ENCODE measurements at places on chromosomes 16 and 17.

- no peak for DNase-seq
Observed at GRCh38 chr17:35147375-35147905, at the start of gene UNC45B. Gene UNC45B (plus strand): TSS chr17:35147817. CDS start chr17:35148264, 447 bp downstream.

GRCh38 chr16:49491771-49492761 lies 118.5 kb downstream of the C16orf78 start:
- peak; percentile 55 for DNase-seq

GRCh38 chr16:82185012-82185411 lies 15.0 kb upstream of the MPHOSPH6 start:
- DNase-seq, result no peak

GRCh38 chr17:19290066-19290705 lies 53.0 kb downstream of the EPN2 start:
- peak; percentile 40 for DNase-seq

- DNase-seq, result peak; percentile 69
Observed at GRCh38 chr17:59637611-59638310, 18.1 kb downstream of the CLTC start.

DNA sequence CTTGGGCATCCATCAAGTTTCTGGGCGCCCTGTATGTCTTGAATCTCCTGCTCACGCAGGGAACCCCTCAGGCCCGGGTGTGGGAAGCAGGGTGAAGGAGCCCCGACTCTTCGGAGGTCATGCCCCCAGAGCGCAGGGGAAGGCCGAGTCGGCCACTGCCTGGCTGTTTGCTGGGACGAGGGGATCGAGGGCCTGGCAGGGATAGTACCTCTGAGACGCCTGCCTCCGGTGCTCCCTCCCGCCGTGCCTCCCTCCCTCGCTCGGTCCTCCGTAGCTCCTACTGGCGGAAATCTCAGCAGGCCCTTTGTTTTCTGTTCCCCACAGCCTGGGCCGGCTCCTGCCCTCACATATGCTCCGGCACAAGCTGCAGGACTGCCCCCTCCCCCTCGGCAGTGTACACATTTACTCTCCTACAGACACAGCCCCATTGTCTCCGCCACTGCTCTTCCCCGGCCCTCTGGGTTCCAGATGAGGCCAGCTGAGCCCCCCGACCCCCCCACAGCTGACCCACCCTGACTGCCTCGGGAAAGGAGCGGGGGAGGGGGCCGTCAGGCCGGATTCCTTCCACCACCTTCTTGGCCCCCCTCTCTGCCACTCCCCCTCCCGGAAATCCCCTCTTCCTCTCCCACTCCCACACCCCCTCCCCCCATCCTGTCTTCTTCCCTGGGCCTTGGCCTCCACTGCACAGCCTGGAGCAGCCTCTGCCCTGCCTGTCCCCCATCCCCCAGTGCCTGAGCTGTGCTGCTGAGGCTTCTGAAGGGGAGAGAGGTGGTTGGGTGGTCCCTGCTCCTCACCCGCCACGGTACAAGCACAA lies 1.4 kb downstream of the TRAF4 start:
- DNase-seq, result peak; percentile 46

DNA sequence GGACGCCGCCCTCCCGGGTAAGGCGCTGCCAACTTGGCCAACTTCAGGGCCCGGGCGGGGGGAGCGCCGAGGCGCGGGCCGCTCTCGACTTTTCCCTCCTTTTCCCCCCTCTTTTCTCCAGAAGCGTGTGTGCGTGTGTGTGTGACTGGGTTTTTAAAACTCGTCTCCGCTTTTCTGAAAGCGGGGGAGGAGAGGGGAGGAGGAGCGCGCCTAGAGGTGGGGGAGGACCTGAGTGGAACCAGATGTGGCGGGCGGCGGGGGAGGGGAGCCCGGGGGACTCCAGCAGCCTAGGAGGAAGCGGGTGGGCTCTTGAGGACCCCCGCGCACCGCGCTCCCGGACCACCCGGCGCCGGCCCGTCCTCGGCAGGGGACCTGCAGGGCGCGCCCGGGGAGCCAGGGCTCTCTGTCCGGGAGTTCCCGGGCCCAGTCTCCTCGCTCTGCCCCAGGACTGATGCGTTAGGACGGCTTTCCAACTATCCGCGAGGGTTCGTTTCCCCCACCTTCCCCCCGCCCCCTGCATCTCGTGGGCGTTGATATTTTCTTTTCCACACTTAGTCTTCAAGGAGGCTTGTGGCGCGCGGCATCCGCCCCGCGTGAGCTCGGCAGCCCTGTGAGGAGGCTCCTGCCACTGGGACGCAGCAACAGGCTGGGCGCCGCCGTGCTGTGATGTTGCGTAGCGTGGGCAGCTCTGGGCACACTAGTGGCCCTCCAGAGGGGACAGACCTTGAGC lies 599 bp downstream of the MRC2 start:
- DNase-seq, result peak; percentile 71

DNA sequence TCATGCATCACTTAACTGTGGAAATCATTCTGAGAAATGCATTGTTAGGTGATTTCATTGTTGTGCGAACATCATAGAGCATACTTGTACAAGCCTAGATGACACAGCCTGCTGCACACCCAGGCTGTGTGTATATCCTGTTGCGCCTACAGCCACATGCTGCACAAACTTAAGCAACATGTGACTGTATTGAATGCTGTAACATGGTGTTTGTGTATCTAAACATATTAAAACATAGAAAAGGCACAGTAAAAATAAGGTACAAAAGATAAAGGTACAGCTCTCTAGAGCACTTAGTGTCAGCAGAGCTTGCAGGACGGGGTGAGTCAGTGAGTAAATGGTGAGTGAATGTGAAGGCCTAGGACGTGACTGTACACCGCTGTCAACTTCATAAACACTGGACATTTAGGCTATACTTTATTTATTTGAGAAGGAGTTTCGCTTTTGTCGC lies 11.9 kb downstream of the FOXK2 start:
- no peak for DNase-seq

- DNase-seq, result no peak
Observed at GRCh38 chr17:83161298-83162034, 82.1 kb downstream of the METRNL start.

DNA sequence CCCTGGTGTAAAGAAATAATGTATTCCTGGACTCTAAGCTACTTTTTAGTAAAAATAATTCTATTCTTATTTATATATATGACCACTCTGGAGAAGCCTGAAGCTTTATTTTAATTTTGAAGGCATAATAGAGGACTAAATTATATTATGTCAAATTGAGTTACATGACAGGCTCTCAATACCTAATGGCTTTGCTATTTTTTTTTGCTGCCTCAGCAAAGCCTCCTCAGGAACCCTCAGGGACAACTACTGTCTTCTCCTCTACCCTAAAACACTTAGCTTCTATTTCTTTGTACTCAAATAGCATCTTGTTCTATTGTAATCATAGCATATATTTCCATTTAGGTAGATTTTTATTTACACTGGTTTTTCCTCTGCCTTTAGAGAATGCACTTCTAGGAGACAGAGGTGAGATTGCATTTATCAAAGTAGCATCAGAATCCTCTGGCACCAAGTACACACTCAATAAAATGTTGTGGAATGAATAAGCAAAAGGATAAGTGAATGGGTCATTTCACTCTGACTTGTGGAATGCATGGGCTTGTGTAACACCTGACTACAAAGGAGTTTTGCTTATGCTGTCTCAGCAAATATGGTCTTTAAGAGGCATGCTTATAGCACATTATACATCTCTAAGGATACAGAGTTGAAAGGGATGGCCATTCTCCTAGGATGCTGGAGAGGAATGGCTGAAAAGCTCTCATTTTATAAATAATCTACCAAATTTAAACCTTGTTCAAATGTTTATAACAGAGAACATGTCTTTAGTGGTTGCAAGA lies 605.2 kb downstream of the KCNJ2 start:
- DNase-seq, result no peak

GRCh38 chr17:69810326-69810965 lies 264.6 kb upstream of the KCNJ16 start:
- DNase-seq, result no peak

DNA sequence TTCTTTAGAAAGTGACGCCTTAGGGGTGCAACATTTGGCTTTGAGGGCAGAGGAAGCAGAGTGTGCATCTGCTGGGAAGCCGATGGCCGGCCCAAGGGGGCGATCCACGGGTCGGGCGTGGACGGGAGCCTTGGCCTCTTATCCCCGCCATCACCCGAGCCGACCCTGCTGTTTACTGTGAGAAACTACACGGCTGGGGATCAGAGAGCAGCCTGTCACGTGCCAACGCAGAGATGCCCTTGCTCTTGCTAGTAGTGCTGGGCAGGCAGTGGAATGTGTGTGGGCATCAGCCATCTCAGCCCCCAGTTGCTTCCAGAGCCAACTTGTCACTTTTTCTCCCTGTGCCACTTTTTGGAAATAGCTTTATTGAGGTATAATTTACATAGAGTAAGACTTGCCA lies 26.7 kb upstream of the ITGB4 start:
- no peak for DNase-seq

GRCh38 chr16:85166699-85167588 lies 54.7 kb upstream of the CIBAR2 start:
- no peak for DNase-seq

DNA sequence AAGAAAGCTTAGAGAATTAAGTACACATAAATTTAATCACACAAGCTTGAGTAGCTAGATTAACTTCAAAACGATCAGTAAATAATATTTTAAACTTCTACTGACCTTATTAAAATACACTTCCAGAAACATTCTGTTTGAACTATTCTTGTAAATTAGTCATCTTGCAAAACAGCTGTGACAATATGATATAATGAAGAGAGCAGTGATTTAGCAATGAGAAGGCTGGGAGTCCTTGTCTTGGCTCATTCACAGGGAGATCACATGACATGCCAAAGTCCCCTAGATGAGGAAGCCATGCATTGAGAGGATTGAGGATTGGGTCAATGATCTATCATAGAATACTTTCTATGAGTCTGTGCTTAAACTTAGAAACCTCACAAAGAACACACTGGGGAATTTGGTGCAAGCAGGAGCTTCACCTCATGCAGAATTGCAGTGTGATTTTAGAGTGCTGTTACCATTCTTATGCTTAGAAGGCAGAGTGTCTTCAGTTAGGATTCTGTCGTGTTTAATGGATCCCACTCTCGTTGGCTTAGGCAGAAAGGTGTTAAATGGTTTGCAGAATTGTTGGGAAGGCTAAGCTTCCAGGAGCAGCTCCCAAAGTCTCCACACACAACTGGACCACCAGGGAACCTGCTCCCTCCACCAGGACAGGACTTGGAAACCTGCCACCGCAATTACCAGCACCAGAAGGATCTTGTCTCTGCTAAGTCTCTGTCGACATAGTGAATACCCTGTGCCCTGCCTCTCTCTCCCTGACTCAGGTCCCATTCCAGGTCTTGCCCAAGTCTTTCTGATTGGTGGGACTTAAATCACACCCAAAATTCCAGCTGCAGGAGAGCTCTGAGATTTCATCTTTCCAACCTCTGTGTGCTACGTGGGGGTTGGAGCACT lies 87.1 kb downstream of the USP22 start:
- no peak for DNase-seq

DNA sequence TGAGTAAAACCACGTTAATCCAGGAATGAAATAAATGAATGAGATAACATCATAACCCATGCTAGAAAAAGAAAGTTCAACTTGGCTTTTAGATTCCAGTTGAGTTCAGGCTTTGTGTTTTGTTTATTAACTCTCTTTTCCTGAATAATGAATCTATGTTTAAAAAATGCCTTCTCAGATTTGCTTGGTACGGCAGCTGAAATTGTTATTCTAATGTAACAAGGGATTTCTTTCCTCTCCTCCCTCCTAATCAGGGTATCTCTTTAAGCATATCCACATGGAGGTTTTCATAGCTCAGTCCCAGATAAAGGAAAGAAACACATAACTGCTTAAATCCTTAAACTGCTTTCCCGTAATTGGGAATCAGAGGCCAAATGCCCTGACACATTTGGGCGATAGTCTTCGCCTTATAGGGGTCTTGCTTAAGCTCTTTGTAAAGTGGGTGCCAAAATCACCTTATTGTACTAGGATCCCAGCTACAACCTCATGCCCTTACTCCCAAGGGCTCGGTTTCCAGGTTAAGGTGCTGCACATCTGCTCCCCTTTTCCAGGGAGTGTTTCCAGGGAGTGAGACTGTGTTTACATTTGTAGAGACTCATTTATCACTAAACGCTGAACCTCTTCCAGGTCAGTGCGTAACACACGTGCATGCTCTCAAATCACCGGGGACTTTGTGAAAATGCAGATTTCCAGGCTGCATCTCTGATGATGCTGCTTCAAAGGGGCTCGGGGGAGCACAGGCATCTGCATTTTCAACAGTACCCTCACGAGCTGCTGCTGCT lies 142.8 kb upstream of the FOXF1 start:
- no peak for DNase-seq

GRCh38 chr17:11852912-11853311 lies 144.4 kb downstream of the ZNF18 start:
- no peak for DNase-seq

DNA sequence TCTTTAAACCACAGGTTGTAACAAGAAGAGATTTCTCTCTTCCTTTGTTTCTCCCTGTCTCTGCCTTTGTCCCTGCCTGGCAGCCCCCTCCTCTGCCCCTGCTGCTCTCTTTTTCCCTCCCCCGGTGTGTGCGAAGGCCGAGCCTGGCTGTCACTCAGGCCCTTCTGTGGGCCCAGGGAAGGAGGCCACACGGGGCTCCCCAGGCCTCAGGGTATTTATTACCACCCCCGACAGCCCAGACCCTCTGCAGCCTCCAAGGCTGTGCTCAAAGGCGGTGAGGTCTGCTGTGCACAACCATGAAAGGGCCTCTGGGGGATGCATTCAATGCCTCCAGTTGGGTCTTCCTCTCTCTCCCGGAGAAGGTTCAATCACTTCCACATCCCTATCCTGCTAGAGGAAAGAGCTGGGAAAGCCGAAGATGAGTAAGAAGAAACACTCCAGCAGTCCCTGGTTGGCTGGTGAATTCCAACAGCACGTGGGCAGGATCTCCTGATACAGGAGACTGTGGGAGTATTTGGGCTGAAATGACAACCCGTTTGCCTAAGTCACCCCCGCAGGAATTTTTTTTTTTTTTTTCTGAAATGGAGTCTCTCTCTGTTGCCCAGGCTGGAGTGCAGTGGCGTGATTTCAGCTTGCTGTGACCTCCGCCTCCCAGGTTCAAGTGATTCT lies 34.2 kb downstream of the ZNF423 start:
- DNase-seq, result no peak

DNA sequence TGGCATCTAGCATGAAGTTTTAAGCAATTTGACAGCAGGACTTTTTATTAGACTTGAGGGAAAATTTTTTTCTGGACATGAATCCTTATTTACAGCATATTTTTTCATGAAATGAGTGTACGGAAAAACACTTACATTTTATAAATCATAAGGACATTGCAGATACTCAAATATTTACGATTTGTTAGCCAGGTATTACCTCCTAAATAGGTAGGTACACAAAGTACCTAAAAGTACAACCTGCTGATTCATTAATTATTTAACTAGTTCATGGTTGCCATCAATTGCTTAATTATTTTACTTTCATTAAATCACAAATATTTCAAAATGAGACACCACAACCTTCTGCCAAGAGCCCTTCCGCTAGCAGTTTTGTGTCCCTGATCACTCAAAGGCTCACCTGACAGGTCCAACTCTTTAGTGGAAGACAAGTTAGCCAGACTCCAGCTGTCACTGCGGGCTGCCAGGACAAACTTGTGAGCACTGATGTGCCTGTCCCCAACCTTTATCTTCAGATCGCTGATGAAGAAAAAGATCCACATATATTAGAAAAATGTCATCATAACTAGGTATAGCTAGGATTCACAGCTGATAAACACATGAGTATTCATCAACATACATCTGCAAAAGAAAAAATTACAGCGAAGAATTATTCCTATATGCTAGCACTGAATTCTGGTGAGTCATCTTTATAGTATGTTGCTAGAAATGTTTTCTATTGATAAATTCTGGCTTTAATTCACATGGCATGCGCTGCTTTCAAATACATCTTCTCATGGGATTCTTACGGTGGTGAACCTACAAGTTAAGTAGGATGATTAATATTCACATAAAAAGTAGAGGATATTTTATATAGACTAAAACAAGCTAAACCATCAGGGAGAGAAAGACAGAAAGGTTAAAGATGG lies 28.2 kb downstream of the ANKFY1 start:
- no peak for DNase-seq

GRCh38 chr17:35683591-35683990 lies 47.8 kb upstream of the RASL10B start:
- peak; percentile 11 for DNase-seq

Data from common myeloid progenitor, CD34-positive (primary cell).